Activated CD8-positive, alpha-beta memory T cell treated with anti-CD3 and anti-CD28 coated beads for 4 hours (primary cell): ENCODE measurements at places on chromosomes 5 and 9.

- no peak for DNase-seq
Measured at GRCh38 chr5:172534229-172535107, 80.1 kb upstream of the SH3PXD2B start.

- DNase-seq: no peak
Measured at GRCh38 chr5:102975457-102976182, 144.3 kb downstream of the GIN1 start.

DNA sequence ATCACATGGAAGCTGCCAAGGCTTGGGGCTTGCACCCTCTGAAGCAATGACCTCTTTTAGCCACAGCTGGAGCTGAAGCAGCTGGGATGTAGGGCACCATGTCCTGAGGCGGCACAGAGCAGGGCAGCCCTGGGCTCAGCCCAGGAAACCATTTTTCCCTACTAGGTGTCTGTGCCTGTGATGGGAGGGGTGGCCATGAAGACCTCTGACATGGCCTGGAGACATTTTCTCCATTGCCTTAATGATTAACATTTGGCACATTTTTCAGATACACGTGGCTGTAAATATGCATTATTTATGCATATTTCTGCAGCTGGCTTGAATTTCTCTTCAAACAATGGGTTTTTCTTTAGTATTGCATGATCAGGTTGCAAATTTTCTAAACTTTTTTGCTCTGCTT is 81.7 kb downstream of the OSMR start:
- no peak for DNase-seq

DNA sequence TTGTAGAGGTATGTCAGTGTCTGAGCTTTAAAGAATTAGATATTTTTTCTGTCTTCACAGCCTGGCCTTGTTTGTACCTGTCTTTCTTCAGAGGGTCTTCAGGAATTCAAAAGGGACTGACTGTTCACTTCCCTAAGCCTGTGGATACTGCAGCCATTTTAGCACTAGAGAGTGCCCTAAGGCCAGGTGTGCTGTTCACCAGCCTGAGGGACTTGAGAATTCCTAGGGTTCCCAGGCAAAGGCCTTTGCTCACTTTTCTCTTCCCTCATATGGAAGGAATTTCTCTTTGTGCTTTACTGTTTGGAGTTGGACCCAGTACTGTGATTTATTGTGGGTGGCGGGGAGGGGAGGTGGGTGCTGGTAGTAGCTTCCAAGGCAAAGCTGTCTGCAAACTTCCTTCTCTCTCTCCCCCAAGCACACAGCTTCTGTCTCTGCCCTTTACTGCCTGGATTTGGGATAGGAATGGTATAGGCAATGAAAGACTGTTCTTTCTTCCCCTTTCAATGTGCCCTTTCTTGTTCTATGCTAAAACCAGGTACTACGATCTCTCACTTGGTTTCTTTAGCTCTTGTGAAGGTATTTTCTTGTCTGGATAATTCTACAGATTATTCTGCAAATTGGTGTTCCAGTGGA is 9.7 kb upstream of the LRRC70 start:
- no peak for DNase-seq

DNA sequence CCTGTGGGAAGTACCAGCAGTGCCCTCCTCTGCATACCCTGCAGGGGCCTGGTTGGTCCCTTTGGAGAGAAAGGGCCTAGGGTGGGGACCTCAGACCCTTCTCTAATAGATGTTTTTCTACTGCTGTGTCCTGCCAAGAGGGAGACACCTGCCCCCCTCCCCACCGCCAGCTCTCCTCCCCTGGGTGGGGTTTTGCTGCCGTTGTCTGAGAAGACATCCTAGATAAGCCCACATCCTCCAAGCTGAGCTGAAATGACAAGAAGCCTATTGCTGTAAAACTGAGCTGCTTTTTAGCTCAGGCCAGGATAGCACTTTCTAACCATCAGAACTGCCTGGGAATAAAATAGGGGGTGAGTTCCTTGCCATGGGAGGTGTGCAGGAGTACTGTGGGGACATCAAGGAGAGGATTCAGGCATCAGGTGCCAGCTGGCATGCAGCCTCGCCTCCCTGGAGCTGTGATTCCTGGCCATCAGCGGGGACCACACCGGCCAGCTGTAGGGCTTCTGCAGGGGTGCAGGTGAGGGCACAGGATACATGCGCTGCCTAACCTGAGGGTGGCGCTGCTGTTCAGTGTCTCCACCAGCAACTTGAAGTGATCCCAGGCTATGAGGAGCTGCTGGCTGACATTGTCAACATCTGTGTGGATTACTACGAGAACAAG is 37.9 kb downstream of the CYFIP2 start:
- no peak for DNase-seq

DNA sequence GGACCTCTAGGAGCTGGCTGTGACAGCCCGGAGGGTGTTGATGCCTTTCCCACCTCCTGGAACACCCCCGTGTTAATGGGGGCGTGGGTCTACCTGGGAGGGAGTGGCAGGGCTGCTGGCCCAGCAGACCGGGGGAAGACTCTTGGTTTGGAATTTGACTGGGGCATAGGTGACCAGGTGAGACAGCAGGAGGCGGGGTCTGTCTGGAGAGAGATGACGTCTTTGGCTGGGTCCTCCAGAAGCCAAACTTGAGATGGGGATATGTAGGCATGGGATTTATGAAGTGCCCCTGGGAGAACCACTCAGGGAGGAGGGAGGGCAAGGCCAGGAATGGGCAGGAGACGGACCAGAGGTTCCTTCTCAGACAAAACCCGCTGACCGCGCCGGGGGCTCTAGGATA is 42.6 kb downstream of the NEK6 start:
- no peak for DNase-seq

- no peak for DNase-seq
Measured at GRCh38 chr5:150999704-151000442, 20.5 kb upstream of the GPX3 start.

DNA sequence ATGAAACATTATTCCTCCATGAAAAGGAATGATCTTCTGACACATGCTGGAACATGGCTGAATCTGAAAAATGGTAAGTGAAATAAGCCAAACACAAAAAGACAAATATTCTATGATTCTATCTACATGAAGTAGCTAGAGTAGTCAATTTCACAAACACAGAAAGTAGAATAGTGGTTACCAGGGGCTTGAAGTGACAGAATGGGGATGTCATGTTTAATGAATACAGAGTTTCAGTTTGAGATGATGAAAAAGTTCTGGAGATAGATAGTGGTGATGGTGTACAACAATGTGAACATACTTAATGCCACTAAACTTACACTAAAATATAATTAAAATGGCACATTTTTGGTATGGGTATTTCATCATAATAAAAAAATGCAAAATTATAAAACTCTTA is 18.3 kb downstream of the RLN2 start:
- no peak for DNase-seq

GRCh38 chr5:173196133-173196952 is 38.7 kb downstream of the NKX2-5 start:
- DNase-seq: no peak

DNA sequence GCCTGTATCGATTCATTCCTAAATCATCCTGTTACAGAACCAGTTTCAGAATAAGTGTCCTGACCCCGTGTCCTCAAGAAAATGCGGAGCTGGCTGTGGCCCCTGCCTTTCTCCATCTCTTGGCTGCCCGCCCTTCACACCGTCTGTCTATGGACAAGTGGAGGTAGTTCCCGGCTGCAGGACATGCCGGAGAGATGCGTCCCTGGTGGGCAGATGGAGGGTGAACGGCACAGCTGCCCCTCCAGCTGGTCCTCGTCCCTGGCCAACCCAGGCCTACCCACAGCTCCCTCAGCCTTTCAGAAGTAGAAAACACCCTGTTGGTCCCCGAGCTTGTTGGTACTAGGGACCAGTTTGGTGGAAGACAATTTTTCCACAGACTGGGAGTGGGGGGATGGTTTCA is 14.8 kb upstream of the EXOC3 start:
- DNase-seq: no peak

DNA sequence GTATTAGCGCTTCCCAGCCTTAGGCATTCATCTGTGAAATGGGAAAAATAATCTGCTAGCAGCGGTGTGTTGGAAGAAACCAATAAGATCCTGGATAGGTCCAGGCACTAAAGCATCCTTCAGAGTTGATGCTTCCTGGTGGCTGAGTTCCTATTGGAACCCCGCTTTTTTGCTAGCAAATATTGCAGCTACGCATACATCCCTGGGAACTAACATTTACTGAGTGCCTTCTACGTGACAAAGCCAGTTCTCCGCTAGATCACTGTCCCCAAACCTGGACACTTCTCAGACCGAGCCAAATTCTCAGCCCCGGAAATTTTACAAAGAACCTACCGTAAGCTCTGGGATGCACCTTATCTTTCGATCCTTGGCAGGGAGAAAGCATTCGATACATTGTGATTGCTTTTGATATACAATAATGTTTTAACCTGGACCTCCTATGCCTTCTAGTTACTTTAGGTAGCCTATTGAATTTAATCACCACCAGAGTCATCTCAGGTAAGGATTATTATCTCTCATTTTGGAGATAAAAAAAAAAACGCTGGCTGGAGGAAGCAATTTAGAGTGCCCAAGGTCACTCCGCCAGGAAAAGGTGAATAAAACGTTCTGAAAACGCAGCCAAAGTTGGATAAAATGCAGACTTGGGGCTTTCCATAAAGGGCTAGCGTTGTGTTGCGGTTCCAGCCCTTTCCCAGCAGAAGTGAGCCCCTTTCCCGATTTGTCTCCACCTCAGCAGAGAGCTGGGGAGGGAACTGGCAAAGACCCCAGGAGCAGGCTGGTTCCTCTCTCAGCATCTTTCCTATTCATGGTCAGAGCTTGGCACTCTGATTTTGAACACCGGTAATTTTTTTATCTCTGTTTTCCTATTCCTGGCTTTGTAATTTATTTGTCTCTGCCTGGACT is 2.6 kb upstream of the MSX2 start:
- no peak for DNase-seq

- DNase-seq: no peak
Measured at GRCh38 chr9:83209188-83209731, 146.3 kb upstream of the RASEF start.

GRCh38 chr5:2989517-2989916 is 238.0 kb upstream of the IRX2 start:
- no peak for DNase-seq

DNA sequence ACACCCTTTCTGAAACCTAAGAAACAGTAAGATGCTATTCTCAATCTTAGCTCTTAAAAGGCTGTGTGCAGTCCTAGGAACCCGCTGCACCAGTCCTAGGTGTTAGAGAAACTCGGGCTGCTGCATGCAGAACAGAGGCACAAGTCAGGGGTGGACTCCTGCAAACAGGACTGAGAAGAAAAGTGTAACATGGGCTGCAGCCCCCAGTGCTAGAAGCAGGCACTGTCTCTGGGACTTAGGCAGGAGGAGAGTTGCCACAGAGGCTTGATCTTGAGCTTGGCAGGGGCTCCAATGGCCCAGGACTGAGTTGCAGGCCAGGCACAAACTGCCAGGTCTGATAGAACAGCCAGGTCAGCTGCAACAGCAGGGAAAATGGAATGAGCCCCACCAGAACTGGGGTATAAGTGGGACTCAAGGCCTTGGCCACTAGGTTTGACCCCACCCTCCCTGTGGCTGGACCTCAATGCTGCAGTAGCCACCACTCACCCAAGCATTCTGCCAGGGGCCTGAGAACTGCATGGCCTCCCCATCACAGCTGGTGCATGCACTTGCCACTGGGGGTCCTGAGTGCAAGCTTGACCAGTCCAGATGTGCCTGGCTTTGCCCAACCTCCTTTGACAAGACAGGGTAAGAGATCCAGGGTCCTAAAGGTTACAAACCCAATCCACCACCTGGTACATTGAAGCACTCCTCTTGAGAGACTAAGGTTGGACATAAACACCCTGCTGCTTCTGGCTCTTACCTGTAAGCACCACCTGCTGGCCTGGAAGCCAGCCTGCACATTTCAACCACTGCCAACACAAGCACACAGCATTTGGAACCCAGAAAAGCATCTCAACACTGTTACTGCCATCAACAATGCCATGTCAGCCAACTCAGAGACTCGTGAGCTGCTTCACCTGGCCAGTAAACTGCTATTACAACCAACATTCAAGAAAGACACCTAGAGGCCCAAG is 103.3 kb downstream of the FBXL17 start:
- no peak for DNase-seq

- no peak for DNase-seq
Measured at GRCh38 chr9:83554278-83554677, 16.1 kb upstream of the FRMD3 start.

- no peak for DNase-seq
Measured at GRCh38 chr5:149412783-149413476, 33.8 kb upstream of the IL17B start.

DNA sequence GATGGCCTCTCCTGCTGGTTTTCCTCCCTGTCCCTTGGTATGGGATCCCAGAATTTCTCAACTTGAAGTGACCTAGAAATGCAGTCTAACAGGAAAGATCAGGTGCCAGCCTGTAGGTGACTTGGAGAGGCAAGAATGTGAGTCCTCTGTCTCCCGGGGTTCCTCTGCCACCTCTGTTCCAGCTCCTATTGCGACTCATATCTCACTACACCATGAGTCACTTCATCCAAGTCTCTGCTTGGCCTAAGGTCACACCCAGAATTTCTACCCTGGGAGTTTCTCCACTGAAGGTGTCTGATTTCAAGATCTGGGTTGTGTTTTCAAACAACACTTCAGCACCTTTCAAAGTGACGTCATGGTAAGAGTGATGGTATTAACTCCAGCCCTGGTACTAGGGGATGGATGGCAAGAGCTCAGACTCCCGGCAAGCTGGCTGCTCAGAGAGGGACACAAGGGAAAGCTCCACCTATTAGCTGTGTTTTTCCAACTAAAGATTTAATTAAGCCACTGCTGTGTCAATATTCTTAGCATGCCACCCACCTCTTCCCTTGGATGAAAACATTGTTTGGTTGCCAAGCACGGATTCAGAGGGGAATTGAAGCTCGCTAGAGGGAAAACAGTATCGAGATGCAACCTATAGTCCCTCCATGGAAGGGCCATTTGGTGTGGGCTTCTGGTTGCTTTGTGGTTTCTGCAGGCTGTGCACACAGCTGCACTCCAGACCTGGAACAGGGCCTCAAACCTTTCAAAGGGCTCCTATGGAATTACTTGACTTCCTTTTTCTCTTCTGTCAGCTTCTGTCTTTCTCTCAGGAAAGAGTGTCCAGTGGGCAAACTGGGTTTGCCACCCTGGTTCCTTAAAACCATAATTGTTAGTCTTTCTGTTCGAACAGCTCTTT is 205.7 kb downstream of the GAS1 start:
- no peak for DNase-seq

DNA sequence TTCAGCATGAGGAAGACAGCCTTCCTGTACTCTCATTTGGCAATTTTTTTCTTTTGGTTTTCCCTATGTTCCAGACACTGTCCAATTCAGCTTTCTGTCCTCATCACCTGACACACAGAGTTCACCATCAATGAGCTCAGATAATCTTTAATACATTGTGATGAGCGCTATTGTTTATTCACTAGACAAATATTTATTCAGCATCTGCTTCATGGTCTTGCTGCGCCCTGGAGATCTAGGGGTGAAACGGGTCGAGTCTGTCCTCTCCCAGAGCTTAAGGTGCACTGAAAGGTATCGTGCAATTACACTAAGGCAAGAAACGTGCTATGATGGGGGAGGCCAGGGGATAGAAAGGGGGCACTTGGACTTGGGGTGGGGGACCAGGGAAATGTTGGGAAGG is 281.6 kb downstream of the ZSWIM6 start:
- DNase-seq: no peak
